Left renal pelvis (tissue), 4 donors: ENCODE measurements at places on chromosomes 3 and 15. TPM values are rescaled to one million over a fixed set of nuclear protein-coding genes. Genes with fewer than 3 reads are reported as not detected.

MEX3B gene
- polyA plus RNA-seq: 49.7 TPM

ZNF385D gene
- 13.0 TPM for polyA plus RNA-seq

CHL1 gene
- polyA plus RNA-seq: 11.0 TPM

TNFAIP8L3 gene
- polyA plus RNA-seq: 1.6 TPM

PTPRG gene
- polyA plus RNA-seq: 71.4 TPM

IQCB1 gene
- polyA plus RNA-seq: 38.4 TPM

WHAMM gene
- 15.8 TPM for polyA plus RNA-seq

DUOX1 gene
- 2.0 TPM for polyA plus RNA-seq
